Activated effector memory CD4-positive, alpha-beta T cell treated with Interleukin-2 at 50 U/mL for 16 hours (primary cell): ENCODE measurements at places on chromosomes 6 and 20.

DNA sequence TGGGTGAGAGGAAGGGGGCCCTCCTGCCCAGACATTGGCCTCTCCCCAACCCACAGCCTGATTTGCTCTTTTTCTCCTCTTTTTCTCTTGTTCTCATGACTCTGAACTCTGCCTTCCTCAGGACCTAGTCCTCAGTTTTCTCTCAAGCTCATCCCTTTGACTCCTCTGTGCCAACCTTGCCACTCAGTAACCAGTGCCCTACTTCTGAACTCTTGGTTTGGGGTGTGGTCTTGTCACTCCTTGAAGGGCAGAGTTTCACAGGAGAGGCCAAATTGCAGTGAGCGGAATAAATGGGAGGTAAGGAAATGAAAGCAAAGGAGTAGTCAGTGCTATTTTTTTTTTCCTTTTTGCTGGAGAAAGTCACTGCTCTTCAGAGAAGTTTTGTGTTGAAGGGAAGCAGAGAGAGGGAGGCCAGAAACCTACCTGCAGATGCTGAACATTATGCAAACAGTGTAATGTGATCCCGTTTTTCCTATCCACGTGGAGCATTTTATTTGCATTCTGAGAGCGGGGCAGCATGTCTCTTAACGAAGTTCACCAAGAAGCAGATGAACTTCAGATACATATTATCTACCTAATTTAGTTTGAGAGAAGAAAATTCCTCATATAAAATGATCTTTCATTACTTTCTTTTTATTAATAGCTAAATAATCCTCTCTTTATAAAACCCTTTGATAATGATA, 26.9 kb downstream of the CFAP61 start:
- no peak for DNase-seq

- DNase-seq: peak; percentile 81
These were observed 114.8 kb upstream of the PRSS16 start for GRCh38 chr6:27132532-27133280.

GRCh38 chr6:168724669-168725570, 283.9 kb downstream of the SMOC2 start:
- DNase-seq: no peak

GRCh38 chr6:45915780-45916468, 99.7 kb downstream of the CLIC5 start:
- no peak for DNase-seq

- DNase-seq: no peak
These were observed 12.9 kb downstream of the LAMA5 start for GRCh38 chr20:62354031-62354808.

DNA sequence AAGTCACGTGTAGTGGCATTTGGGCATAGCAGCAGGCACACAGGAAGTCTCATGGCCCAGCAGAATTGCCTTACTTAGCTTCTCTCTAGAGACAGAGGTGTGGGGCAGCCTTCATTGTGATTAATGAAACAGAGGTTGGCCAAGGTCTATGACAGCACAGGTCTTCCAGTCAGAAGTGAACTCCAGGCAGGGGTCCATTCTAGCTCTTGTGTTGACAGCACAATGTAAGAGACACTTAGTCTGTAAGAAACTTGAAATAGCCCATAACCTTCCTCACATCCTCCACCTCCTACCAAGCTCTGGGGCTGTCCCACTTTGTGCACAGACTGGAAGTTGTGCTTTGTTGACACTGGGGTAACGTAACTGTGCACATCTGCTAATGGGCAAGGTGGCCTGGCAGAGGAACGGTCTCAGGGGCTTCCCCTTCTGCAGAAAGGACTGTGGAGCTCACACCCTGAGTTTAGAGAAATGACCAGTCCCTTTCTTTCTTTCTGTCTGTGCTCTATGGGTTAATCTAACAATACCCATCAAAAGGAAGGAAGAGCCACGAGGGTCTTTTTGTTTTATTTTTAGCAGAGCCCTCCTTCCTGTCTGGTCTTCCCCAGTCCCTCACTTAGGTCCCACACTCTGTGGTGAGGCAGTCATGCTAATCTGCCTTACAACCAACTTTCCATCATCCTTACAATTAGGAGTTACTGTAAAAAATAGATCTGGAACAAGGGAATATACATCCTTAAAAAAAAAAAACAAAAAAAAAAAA, 35.6 kb upstream of the TAGAP start:
- DNase-seq: no peak

DNA sequence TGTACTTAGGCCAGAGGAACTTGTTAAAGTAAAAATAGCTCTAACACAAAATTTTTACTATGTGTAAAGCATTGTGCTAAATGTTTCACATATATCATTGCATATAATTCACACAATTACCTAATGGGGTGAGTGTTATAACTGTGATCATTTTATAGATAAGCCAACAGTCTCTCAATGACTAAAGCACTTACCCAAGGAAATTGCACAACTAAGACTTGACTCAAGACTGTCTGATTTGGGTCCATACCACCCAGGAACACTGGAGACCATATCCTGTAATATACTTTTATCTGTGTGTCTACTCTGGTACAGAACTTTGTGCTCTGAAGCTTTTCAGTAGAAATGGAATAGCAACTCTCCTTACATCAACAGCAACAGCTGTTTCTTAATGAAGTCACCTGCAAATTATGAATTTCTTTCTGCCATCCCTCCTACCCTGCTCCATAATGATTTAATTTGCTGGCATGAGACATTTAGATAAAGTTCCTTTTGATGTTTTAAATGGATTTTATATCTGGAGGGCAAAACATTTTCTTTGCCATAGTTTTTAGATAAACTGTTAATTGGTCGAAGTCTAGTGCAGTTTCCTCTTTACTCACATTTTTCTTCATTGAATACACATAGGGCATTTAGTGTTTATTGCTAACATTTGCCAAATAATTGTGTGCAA, 47.5 kb downstream of the TSPYL4 start:
- DNase-seq: no peak

- no peak for DNase-seq
These were observed 202.0 kb downstream of the RNGTT start for GRCh38 chr6:88761237-88762031.

DNA sequence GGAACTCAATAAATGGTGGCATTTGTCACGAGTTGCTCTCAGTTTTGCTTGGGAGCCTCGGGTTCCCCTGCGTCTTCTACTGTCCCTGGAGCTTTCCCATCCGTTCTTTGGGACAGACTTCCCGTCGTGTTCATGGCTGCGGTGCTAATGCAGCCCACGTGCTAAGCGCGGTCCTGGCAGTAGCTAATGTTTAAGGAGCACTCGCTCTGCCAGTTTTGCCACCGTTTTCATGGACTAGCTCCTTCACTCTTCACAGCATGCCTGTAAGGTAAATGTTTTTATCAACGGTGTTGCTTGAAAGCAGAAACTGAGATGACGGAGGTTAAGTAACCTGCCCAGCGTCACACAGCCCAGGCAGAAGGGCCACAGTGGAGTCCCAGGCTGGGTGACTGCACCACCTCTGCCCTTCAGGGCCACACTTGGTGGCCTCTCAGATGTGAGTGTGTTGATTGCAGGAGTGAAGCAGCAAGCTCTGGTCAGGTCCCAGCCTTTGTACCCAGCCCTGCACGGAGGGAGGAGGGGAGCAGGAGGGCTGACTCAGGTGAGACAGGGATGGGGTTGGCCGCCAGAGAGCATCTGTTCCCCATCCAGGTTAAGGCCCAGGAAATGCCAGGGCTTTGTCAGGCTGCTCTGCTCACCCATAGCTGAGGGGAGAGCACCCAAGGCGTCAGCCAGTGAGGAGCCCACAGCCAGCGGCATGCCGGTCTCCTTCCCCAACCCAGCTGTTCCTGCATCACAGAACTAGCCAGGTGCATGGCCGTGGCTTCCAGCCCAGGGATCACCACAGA, 181.8 kb downstream of the ZMYND8 start:
- no peak for DNase-seq

DNA sequence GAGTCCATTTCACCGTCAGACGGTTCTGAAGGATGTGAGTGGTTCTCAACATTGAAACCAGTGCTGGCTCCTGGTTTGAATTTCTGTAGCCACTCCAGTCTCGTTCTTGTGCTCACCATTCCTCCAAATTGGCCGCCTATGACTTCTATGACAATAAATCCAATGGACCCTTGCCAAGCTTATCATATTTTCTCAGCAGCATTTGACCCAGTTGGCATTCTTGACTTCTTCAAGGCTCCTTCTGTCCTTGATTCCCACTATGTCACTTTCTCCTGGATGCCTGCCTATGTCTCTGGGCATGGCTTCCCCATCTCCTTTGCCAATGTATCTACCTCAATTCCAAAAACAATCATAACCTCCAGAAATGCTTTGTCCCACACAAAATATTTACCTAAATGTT, 756.0 kb upstream of the NRSN1 start:
- no peak for DNase-seq

- no peak for DNase-seq
These were observed 82.4 kb downstream of the MAFB start for GRCh38 chr20:40606660-40607059.

DNA sequence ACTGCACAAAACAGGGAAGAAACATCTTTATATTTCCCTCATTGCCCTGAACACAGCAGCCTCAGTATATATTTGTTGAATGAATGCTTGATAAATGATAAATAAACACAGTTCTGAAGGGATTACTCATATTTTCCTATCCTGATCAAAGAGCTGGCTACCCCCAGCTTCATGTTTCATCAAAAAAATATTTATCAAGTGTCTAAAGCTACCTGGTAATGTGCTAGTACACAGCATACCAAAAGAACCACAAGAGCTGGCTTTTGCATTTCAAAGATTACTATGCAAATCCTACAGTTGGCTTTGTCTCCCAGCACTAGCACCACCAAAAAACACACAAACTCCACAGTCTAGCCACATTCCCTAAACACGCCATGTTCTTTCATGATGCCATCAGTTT, 130.0 kb downstream of the BTBD9 start:
- no peak for DNase-seq

DNA sequence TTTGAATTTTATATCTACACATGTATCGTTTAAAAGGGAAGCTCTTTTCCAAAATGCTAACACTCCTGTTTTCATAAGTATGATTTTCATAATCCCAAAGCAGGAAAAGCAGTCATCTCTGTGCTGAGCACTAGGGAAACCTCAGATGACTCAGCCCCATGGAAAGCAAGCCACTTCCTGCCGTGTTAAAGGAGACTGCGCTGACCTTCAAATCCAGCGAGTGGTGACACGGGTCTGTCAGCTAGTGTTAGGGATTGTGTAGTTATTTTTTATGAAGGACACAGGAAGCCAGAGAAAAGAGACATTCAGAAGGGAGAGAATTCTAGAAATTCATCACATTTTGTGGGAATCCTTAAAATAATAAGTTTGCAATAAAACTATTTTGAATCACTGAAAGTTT, 57.0 kb upstream of the CD93 start:
- DNase-seq: no peak

- DNase-seq: no peak
These were observed 461.1 kb downstream of the MMUT start for GRCh38 chr6:49001856-49002541.

- DNase-seq: no peak
These were observed 8.6 kb upstream of the YTHDF1 start for GRCh38 chr20:63224412-63225081.

DNA sequence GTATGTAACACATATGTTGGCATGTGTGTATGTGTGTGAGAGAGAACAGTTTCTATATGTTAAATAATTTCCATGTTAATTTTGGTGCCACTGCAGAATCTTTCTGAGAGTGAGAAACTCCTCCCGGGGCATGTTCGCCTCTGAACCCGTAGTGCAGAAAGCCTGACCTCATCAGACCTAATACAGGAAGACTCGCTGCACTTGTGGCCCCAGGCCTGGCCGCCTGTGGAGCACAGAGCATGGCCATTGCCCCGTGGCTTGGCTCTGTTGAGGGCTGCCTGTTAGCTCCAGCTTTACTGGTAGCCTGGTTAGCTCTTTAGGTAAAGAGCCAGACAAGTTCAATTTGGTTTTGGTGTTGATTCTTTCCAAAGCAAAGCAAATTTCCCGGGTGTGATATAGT, 25.5 kb downstream of the FARS2 start:
- no peak for DNase-seq

DNA sequence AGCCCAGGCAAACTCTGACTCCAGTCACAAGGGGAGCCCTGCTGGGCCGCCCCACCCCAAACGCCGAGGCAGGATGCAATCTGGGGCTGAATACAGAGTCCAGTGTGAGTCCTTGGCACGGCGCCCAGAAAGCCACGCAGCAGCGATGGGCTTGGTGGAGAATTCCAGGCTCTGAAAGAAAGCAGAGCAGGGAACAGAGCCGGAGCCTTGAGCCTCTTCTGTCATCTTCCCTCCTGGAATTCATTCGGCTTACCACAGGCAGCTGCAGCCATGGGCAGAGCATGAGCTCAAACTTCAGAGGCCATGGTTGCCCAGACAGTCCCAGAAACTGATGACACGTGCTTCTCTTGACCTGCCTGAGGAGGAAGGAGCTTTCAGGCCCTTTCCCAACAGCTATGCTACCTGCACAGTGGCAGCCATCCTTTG, 441.1 kb upstream of the JARID2 start:
- DNase-seq: no peak

DNA sequence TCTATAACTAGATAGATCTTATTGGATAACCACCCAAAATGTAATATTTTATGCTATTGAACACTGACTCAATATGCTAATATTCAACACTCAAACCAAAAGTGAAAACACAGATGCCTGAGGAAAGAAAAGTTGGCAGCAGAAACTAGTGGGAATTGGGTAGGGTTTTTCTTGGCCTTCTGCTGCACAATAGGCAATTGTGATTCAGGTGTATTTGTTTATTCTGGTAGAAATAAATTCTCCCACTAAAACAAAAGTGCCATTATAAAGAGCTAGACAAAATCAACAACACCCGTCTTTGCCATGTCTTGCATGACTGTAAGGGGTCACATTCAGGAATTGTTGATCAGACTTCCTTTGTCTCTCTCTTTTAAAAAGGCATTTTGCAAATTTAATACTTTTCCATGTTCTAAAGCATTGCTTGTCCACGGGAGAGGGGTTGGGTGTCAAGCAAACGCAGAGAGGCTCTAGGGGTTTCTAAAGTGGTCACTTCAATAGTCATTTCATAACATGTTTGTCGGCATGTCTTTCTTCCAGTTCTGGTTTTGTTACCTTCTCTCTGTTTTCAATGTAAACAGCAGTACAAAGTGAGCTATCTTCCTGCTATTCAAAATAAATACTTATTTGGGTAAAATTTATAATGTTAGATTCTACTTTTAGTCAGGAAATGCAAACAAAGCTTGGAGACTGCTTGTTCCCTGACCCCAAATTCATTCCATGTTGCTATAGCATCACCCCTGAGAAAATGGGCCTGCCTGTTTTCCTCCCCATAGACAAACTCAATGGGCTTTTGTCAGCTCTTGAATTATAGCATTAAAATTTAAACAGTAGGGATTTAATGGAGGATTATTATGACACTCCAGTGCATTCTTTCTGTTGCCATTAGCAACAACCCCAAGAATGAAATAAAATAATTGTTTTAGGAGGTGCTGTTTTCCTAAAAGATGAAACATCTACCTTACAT, 217.0 kb upstream of the CCN2 start:
- DNase-seq: no peak
